H1 (cell line): ENCODE measurements at places on chromosomes 11 and 22. TPM values are rescaled to one million over a fixed set of nuclear protein-coding genes. Genes with fewer than 3 reads are reported as not detected.

The TPH1 gene
- polyA plus RNA-seq: 0.08 and 0.09 TPM in 2 replicates

The SLC22A6 gene
- not detected in 2 replicates for polyA plus RNA-seq

- no peak for DNase-seq
Measured at GRCh38 chr22:41229730-41230400, 10.9 kb downstream of the CHADL start.

DNA sequence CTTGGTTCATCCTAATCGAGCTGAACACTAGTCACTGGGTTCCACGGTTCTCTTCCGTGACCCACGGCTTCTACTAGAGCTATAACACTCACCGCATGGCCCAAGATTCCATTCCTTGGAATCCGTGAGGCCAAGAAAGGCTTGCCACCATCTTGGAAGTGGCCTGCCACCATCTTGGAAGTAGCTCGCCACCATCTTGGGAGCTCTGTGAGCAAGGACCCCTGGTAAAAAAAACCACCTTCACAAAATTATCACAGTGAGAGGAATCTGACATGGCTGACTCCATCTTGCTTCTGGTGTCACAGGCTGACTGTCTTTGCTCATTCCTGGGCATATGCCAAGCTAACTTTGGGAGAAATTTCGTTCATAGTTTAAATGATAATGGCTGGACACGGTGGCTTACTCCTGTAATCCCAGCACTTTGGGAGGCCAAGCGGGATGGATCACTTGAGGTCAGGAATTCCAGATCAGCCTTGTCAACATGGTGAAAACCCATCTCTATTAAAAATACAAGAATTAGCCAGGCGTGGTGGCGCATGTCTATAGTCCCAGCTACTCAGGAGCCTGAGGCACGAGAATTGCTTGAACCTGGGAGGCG lies 18.9 kb upstream of the KCTD14 start:
- no peak for DNase-seq

- DNase-seq: no peak
Measured at GRCh38 chr11:18248561-18248960, at the start of gene SAA2. Gene SAA2, minus strand, starts transcription at chr11:18248668. Its CDS starts 657 bp downstream, at chr11:18248011.

DNA sequence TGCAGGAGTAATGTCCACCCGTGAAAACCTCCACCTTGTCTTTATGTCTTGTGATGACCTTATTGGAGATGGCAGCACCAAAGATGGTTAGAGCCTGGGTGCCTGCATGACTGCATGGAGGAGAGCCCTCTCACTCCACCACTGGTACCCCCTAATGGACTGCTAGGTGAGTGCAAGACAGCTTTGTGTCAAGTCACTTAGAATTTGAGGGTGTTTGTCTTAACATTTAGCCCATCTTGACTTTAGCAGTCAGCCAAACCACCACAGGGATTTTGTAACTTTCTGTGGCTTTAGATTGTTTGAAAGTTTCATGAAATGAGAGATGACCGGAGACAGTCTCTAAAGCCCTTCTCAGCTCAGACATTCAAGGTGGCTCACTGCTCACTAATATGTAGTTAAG lies 232.9 kb upstream of the NCAM1 start:
- no peak for DNase-seq

- no peak for DNase-seq
Measured at GRCh38 chr11:2665526-2666400, 34.0 kb downstream of the KCNQ1OT1 start.

The CXCR5 gene
- polyA plus RNA-seq: not detected in 2 replicates
